Left renal cortex interstitium (tissue), 4 donors: ENCODE measurements at places on chromosomes 1 and 21.

DNA sequence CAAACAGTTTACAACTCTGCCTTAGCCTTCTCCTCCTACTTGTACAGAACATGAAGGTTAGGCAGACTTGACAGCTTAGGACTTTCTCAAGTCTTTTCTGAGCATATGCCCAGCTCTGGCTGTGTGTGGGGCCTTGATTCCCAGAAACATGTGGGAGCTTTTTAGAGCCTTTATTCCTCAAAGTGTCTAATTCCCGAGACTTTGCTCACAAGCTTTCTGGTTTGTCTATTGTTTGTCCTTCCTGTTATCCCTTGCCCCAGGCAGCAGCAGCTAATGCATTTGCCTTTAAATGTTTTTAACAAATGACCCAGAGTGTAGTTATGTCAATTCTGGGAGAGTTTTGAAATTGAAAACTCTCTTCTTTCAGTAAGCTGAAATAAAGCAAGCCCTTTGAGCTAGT lies 29.2 kb downstream of the ST7L start:
- no peak for DNase-seq

GRCh38 chr1:94236630-94237290 lies 624 bp downstream of the ARHGAP29 start:
- peak; percentile 62 for DNase-seq

GRCh38 chr1:182563095-182563494 lies 26.0 kb downstream of the RNASEL start:
- DNase-seq: no peak

DNA sequence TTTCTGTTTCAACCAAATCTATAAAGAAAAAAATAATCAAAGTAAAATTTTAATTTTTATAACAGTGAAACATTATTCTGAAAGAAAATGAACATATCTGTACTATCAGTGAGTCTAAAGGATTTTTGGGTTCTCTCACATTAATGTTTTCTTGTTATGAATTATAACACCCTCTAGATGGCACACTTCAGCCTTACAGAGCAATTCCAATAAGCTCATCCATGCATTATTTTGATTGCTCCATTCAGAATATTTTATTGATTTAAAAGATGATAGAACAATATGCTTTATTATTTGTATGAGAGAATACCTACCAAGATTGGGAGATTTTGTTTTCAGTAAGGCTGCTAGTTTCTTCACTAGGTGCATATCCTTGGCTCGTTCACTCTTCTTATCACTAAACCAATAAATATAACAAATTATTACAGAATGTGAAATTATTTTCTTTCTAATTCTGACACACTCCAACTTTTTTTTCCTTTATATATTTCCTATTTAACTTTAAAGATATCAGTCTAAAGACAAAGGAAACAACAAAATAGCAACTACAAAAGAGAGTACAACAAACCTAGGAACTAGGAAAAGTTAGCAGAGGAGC lies 82.4 kb downstream of the RAB3GAP2 start:
- DNase-seq: no peak

DNA sequence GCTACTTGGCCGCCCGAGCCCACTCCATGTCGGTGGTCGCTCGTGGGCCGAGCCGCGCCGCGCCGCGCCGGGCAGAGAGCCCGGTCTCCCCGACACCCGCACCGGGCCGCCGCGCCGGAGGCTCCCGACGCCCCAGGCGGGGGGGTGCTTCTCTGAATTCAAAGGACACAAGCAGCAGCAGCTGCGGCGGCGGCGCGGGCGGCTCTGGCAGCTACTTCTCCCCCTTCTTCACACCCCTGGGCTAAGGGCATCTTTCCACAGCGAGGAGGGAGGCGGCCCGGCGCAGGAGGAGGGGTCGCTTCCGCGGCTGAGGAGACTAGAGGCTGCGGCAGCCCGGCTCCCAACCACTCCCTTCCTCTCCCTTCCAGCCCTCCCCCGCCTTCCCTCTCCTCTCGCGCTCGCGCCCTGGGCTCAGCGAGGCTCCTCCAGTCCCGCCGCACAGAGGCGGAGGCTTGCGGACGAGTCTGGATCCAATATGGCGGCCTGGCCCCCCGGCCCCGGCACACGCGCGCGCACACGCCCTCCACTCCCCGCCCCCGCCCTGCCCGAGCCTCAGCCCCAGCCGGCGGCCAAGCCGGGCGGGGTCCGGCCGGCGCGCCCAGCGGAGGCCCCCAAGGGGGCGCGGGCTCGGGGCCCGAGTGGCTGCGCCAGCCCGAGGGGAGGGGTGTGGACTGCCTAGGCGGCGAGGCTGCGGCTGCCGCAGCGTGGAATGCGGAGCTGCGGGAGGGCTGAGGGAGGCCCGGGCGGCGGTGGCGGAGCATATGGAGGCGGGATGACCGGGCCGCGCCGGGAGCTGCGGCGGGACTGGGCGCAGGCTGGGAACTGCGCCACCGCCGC lies at the start of gene CDC42BPA:
CDC42BPA (minus strand) TSS at position 477 of the 837 bp plus-strand sequence. CDS start 1,310 bp downstream, outside the sequence.
- DNase-seq: peak; percentile 78

- DNase-seq: no peak
Measured at GRCh38 chr1:1832166-1832565, 53.9 kb upstream of the NADK start.

GRCh38 chr1:149917571-149918144 lies at the start of gene SV2A:
SV2A (minus strand) TSS chr1:149917844; CDS start chr1:149913840, 4,004 bp downstream.
- DNase-seq: no peak

GRCh38 chr1:150012611-150013010 lies 2.1 kb upstream of the OTUD7B start:
- DNase-seq: no peak

DNA sequence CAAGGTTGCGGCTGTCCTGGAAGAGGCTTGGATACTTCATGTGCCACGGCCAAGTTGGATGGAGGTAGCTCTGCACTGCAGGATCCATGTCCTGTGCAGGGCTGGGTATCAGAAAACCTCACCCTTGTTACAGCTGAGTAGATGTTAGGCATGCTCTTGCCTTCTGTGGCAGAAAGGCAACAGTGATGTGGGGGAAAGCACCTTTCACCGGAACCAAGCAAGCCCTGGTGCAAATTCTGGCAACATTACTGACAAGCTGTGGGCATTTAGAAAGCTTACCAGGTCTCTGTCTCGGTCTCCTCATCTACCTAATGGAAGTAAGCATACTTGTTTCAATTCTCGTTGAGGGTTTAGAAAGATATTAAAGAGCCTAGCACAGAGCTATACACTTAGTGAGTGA lies 14.5 kb upstream of the CDCA8 start:
- no peak for DNase-seq

- no peak for DNase-seq
Measured at GRCh38 chr1:57279909-57280666, 143.8 kb downstream of the DAB1 start.

GRCh38 chr1:159229896-159230295 lies 25.2 kb downstream of the ACKR1 start:
- DNase-seq: no peak

DNA sequence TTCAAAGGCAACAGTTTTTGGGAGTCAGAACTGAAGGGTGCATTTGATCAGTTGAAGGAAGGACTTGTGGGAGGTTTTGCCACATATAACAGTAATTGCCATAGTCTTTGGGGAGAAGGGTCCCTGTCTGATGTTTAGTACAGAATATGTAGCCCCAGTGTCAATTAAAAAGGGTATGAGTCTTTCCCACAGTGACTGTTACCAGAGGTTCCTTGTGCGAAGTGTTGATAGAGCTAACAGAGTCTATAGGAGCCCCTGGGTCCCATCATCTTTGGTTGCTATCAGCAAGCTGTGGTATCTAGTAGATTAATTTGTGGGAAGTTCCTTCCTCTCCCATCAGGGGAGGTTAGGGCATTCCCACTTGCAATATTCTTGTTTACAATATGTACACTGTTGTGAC lies 329.2 kb downstream of the PTPRU start:
- DNase-seq: no peak

- DNase-seq: no peak
Measured at GRCh38 chr1:101905283-101905835, 91.4 kb downstream of the OLFM3 start.

DNA sequence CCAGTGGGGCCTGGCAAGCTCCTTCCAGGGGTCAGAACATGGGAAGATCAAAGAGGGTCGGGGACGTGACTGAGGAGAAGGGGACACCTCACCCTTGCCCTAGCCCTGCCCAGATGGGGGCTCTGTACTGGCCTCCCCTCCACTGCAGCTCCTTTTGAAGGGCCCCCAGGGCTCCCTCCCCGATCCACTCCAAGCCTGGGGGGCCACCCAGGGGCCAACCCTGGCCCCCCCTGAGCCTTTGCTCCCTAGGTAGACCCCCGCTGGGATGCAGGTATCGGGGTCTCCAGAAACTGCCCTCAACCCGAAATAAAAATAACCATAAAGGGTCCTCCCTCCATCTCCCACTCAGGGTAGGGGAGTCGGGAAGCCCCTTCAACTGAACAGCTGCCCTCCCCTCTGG lies 37.4 kb upstream of the FAM131C start:
- DNase-seq: no peak

DNA sequence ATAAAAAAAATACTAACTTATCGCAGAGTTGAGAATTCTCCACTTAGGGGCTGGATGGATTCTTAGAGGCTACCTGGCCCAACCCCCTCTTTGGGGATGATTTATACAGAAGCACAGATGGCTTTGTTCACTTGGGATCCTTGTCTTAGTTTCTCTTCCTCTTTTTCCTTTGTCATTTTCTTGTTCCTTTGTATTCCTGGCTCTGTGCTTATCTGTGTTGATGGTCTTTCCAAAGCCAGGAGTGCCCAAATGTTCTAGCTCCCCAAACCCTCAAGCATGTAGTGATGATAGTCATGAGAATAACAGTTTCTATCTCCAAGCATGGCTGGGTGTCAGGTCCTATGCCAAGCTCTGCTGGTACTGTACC lies 27.4 kb downstream of the EPHB2 start:
- DNase-seq: no peak

DNA sequence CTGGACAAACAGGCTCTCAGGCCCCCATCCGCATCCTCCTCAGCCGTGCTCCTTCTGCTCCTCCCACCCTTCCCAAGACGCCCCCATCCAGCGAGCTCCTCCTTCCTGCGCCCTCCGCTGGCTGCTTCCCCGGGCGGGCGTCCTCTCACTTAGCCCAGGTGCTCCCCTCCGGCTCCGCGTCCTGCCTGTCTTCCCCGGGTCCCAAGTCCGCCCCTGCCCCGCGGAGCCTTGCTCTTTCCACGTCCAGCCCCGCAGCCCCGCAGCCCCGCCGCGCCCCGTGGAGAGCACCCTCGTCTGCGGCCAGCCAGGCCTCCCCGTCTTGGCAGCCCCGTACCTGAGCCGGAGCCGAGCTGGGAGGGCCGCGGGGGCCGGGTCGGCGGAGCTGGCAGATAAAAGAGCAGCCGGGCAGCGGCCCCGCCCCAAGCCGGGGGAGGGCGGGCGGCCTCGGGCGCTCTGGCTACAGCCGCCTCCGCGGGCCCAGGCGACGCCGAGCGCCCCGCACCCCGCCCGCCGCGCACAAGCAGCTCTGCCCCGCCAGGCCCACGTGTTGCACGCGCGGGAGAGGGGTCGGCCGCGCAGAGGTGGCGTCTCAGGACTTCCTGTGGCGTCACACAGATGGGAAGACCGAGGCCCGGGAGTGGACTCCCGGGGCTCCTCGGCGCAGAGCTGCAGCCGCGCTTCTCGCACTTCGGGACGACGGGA lies at the start of gene PAQR7:
PAQR7 (minus strand) TSS at position 555 of the 702 bp plus-strand sequence. CDS start 11,869 bp downstream, outside the sequence.
- peak; percentile 65 for DNase-seq

GRCh38 chr1:59690171-59690930 lies 124.4 kb upstream of the HOOK1 start:
- DNase-seq: no peak
